ENCODE measurements at places on chromosomes 11 and 22.

- DNase-seq, result no peak
These were observed 43.4 kb downstream of the GRIK4 start for GRCh38 chr11:120554766-120555432.

GRCh38 chr11:75149766-75150465 is 991 bp upstream of the SLCO2B1 start:
- no peak for DNase-seq

- peak; percentile 51 for DNase-seq
These were observed 7.2 kb downstream of the PIWIL4 start for GRCh38 chr11:94574193-94574961.

DNA sequence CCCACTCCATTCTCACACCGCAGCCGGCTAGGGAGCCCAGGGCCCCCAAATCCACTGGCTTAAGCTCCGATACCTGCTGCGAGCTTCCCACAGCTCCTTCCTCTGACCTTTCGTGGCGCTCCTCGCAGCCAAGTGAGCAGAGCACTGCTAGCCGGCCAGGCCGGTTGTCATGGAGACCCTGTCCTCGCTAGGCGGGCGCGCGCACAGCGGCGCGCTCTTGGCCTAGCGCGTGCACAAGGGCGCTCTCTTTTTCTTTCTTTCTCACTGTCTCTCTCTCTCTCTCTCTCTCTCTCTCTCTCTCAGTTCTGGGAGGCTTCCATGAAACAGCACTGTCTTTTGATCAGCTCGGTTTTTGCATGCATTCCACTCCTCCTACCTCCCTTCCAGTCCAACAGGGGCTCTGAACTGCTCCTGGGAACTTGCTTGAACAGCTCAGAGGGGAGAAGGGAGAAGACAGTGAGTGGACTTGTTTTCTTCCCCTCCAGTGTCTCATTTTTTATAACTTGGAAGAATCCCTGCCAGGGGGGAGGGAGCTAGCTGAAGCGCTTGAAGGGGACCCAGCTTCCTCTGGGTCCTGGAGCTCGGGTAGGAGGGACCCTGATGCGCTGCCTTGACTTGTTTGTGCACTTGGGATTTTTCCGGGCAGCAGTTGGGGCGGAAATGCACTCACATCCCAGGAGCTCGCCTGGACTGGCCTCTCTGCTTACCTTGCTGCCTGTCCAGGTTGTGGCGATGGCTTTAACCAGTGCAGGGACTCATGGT is 100.3 kb upstream of the AKIP1 start:
- peak; percentile 91 for DNase-seq

DNA sequence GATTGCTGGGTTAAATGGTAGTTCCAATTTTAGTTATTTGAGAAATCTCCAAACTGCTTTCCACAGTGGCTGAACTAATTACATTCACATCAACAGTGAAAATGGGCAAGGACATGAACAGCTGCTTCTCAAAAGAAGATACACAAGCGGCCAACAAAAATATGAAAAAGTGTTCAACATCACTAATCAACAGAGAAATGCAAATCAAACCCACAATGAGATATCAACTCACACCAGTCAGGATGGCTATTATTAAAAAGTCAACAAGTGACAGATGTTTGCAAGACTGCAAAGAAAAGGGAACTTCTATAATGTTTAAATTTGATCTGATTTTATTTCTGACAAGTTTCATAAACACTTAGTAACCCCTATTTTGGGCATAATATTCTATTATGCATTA is 537.5 kb downstream of the DLG2 start:
- DNase-seq, result no peak

DNA sequence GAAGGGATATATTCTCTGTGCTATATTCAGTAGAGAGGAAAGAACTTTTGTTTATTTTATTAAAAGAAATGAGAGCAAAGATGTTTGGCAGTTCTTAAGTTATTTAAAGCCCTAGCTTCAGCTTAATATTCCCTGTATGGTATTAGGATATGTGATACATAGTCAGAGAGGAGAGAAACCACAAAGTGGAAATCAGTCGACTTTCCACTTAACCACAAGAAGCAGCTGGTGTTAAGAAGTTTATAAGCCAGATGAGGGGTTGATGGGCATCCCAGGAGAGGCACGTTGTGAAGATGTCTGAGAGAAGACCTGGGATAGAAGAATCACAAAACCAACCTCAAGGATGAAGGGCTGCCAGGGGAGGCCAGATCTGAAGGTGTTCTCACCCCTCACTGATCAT is 23.3 kb upstream of the PHF21B start:
- no peak for DNase-seq

GRCh38 chr11:10388574-10388973 is 66.5 kb upstream of the AMPD3 start:
- no peak for DNase-seq

DNA sequence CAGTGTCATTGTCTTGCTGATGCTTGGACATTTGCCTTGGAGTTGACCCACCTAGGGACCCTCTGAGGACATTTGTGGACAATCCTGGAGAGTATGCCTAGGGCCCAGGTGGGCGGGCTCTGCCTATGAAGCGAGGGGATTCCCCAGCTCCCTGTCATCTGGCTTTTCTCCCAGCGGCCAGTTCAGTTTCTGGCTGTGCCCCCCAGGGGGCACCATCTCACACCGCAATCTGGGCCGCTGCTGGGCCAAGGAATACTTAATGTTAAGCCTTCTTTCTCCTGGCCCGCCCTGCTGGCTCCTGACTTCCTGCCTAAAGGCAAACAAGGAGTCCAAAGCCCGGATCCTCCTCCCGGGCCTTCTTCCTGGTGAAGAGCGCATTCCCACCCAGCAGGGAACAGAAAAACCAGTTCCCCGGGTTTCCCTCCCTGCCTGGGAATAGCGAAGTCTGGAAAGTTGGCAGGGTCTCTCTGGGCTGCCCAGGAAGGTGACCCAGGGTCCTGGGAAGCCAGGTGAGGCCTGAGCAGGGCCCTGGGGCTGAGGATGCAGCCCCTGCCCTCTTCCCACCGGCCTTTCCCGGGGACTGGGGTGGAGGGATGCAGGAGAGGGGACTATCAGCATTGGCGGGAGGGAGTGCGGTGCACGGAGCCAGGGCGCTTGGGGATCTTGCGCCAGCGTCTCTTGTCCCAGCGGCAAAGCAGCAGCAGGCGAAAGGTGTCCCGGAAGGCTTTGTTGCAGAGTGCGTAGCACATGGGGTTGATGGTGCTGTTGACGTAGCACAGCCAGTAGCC is 11.9 kb downstream of the CHRM1 start:
- peak; percentile 80 for DNase-seq

GRCh38 chr11:61516675-61517572 is 8.4 kb downstream of the LRRC10B start:
- DNase-seq, result peak; percentile 84

- no peak for DNase-seq
These were observed 4.6 kb upstream of the CST6 start for GRCh38 chr11:66007201-66007634.

DNA sequence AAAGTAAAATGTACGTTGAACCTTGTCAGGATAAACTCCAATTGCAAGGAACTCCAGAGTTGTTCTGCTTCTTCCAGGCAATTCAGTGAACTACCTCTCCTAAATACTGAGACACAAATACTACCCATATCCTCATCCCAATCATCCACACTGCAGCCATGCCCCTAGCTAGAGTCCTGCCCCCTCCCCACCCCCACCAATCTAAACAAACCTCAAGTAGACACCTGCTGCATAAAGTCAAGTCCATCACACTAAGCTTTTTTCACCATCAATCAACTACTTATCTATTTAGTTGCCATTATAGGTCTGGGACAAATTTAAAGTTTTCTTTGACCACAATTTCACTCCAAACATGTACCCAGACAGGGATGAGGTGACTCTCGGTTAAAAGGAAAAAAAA is 93.2 kb upstream of the APOA1 start:
- DNase-seq, result no peak

DNA sequence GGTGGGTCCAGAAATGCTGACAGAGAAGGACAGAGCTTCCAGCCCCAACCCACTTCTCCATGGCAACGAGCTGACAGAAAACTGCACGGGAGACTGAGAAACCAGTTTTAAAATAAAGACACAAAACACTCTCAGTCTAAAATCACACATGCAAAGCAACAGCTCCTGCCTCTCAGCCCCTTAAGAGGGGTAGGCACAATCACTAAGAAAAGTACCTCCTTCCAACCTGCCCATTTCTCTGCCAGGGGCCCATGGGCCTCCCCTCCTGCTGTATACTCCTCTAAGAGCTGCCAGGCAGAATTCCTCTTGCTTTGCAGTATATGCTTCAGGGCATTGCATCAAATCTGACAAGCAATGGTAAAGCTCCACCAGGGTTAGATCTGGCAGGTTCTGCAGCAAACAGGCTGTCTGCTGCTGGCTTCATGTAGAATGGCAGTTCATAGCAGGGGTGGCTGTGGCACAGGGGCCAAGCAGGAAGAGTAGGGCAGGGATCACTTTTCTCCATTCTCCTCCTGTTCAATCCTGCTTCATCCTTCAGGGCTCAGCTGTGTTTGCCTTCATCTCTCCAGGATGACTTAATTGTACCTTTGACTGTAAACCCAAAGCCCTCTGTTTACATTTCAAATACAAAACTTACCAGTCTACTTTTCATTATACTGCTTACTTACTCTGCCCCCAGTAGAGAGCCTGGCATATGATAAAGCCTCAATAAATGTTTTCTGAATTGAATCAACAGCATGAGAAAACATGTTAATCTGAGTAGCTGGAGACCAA is 77.7 kb downstream of the KCNC1 start:
- DNase-seq, result no peak

- DNase-seq, result no peak
These were observed 63.4 kb downstream of the TENM4 start for GRCh38 chr11:79377406-79377805.

- DNase-seq, result no peak
These were observed 74.7 kb downstream of the ADAMTS15 start for GRCh38 chr11:130523166-130523565.

DNA sequence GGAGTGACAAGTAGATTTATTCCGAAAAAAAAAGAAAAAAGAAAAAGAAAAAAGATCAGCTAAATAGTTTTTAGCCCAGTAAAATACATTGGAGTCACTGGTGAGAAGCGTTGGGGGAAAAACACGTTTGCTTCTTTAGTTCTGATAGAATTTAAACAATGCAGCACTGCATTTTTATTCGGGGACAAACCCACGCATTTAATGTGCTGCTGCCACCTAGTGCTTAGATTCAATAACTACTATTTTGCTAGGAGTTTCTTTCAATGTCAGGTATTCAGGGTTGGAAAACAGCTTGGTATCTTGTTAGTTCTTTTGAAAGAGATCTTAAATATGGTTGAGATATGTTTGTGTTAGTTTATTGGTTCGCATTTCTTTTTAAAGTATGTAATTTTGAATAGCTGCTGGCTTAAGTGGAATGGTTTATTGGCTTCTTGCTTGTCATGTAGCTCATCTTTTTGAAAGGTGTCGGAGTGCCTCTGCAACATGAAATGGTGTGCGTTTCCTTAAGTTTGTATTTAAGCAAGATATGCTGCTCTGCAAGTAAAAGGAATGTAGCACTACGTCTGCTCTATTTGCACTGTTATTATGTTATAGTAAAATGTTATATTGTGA is 41.9 kb downstream of the SVIP start:
- DNase-seq, result peak; percentile 57

- no peak for DNase-seq
These were observed 118.9 kb downstream of the MRTFA start for GRCh38 chr22:40517631-40518030.
